ENCODE measurements at places on chromosomes 4 and X.
A peak's percentile ranks its signal among the peaks of the same experiment; 100 is the strongest.

GRCh38 chrX:46328133-46328532 is 217.1 kb downstream of the ZNF674 start:
- DNase-seq: no peak

GRCh38 chr4:24896056-24896455 is 16.8 kb downstream of the CCDC149 start:
- DNase-seq: no peak

DNA sequence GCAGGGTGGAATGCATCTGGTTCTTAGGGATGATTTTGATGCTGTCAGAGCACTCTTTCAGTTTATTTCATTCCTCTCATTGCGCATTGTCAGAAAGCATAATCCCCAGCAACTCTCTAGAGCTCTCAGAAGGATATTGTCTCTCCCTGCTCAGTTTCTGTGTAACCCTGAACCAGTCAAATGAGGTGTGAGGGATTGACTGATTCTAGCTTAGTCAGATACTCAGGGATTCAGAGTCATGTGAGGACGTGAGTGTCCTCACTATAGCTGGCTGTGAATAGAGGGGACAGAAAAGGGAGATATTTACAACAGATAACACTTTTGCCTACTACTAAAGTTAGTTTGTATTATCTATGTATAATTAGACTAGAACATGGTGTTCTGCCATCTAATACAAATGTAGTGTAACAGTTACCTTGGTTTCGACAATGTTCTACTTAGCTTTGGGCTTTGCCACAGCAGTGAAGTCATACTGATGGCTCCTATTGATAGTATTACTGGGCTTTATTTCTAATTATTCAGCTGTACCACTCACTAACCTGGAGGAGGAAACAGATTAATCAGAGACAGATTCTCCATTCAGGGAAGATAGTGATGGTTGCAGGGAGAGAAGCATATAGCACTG is 19.5 kb downstream of the AP1AR start:
- no peak for DNase-seq

DNA sequence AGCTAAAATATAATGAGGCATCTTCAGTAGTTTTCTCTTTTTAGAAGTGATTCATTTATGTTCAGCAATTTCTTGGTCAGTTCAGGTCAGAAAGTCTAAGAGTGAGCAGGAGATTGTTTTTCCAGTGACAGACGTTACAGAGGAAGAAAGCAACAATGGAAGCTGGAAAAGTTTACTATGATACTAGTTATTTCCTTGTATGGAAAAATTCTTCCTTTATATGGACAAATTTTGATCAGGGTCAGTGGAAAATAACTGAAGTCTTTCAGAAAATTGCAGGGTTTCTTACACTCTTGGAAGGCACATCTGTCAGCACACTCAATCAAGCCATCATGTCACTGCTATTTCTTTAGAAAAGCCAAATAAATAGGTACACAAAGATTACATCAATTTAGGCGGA is 1120.7 kb downstream of the FAT4 start:
- DNase-seq: no peak

DNA sequence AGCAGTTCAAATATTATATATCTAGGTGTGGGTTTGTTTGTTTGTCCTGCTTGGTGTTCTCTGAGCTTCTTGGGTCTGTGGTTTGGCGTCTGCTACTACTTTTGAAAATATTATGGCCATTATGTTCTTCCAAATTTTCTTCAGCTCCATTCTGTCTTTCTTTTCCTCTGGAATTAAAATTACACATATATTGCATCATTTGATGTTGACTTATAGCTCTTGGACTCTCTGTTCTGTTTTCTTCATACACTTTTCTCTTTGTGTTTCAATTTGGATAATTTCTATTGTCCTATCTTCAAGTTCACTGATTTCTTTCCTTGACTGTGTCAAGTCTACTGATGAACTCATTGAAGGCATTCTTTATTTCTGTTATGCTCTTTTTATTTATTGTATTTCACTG is 65.2 kb upstream of the ZNF81 start:
- no peak for DNase-seq

DNA sequence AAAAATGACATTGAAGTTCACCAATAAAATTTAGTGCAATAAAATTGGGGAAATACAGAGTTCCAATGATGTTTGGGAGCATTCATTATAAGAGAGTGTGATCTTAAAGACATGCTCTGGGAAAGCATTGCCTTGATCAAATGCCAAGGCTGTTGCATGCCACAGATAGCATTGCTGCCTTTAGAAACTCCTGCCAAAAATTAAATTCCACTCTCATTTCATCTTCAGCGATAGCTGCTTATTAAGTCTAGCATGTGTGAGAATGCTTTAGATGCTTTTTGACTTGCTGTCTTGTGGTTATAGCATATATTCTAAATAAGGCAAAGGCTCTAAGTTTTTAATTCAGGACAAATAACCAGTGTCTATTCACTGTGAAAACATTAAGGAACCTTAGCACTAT is 49.3 kb downstream of the NPNT start:
- no peak for DNase-seq

DNA sequence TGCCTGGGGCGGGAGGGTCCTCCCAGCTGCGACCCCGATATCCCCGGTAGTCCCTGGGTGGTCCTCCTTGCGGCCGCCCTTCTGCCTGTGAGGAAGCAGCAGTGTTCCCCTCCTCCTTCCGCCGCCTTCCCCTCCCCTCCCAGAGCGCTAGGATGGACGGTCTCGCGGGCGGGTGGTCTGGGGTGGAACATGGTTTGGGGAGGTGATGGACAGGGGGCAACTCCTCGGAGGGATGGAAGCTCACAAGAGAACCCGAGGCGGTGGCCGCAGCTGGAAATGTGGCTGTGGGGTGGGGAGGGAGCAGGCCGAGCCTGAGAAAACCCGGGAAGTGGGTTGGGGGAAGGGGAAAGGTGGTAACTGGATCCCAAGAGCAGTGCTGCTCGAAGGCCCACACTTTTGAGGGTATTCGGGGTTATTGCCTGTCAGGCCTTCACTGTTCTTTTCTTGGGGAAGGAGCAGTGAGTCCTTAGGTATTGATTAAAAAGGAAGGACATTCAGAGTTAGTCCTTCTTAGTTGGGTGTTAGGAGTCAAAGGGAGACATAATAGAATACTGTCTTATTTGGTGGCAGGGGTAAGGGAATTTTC is 581 bp downstream of the UBE2K start:
- no peak for DNase-seq

- DNase-seq: no peak
Measured at GRCh38 chrX:16586377-16587112, 63.4 kb upstream of the S100G start.

GRCh38 chr4:102604222-102604940 is 103.2 kb downstream of the NFKB1 start:
- DNase-seq: no peak

DNA sequence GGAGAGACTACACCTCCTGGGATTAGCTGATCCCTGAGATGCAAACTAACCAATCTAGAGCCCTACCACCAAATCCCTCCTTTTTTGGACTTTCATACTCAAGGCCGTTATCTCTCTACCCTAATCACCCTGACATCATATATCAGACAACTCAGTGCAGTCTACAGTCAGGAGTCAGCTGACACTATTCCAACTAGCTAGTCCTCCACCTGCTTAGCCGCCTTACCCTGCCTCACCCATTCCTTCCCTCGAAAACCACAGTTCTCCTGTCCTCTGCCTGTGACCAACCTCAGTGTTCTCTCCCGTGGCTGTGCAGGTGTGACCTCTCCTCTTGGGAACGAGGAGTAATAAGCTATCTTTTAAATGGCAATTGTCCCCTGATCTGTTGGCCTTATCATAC is 1.8 kb upstream of the PPEF2 start:
- DNase-seq: no peak

DNA sequence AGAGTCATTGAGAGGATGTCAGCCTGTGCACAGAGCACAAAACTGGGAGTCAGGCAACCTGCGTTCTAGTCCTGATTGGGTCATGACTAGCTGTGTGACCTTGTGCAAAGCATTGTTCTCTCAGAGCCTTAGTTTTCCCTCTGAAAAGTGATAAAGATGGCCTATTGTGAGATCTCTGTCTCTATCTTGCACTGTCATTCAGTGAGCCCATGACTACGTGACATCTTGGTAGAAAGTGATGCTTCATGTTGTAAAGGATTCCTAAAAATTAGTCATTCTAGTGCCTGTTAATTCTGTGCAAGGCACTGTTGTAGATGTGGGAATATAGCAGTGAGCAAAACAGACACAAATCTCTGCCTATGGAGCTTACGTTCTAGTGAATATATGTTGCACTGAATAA is 2.5 kb downstream of the PGRMC1 start:
- DNase-seq: no peak

GRCh38 chrX:87900320-87900908 is 382.8 kb downstream of the KLHL4 start:
- DNase-seq: peak; percentile 44

GRCh38 chr4:82213485-82214417 is 160.0 kb downstream of the HNRNPD start:
- peak; percentile 36 for DNase-seq

DNA sequence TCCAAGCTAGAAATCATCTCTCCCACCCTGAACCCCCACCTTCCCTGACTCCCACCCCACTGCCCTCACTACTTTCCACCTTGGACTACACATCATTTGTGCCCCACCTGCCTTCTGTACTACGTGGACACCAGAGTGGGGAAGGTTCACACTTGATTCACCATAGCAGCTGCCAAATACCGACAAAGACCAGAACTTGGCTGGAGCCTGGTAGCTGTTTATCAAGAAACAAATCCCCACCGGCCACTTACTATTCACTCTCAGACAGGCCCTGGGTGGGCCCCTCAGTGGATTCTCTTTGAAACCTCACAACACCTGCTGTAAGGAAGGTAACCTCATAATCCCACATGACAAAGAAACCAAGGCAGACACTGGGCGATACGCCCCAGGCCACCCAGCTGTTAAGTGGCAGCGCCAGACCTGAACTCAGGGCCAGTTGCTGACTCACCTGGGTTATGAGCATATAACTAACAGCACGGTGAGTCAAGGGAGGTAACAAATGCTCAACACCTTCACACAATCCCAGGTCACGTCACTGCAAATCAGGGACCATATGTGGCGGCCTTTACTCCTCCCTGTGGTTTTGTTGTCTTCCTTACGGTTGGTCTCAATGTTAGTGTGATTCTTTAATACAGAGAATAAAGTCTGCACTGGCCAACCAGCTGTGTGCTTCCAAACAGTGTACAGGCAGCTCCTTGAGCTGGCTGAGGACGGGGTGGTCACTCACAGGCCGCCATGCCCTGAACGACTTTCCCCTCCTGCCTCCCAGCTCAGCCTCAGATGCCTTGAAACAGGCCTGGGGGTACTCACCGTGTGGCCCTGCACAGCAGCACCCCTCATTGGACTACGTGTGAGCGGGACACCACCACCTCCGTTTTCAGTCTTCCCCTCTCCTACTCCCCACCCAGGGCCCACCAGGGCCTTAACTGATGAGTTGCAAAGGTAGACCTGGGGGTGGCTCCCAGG is 7.5 kb downstream of the WDR1 start:
- peak; percentile 56 for DNase-seq

All from CD4-positive, alpha-beta T cell treated with Interleukin-12 subunit alpha and Interleukin-12 subunit beta, for 1 hour (primary cell).